B cell (primary cell): ENCODE measurements at places on chromosomes 2 and 18.
A peak's percentile ranks its signal among the peaks of the same experiment; 100 is the strongest.

GRCh38 chr18:5890331-5891183, 4.8 kb downstream of the TMEM200C start:
- DNase-seq = peak; percentile 54

DNA sequence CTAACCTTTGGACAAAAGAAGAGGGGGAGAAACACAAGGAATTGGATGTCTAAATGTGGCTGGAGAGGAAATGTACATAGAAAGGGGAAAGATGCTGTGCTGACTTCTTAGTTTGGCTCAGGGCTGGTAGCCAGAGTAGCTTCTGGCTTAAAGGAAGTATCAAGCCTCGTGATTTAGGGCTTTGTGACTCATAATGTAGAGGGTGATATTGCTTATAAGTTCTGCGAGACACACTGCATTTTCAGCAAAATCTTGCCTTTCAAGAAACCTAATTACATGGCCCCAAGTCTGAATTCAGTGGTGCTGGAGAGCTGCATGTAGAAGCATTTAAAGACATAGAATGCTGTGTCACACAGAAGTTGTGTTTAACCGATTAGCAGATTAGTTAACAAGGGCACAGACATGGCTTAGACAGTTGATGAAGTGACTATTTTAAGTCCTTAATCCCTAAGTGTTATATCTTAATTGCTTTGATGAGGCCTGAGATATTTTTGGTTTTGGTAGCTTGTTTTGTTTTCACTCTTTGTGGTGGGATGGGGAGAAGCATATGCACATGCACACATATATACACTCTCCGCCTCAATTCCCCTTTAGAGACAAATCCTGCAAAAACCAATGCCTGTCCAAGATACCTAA, 66.4 kb downstream of the EPAS1 start:
- DNase-seq = no peak

DNA sequence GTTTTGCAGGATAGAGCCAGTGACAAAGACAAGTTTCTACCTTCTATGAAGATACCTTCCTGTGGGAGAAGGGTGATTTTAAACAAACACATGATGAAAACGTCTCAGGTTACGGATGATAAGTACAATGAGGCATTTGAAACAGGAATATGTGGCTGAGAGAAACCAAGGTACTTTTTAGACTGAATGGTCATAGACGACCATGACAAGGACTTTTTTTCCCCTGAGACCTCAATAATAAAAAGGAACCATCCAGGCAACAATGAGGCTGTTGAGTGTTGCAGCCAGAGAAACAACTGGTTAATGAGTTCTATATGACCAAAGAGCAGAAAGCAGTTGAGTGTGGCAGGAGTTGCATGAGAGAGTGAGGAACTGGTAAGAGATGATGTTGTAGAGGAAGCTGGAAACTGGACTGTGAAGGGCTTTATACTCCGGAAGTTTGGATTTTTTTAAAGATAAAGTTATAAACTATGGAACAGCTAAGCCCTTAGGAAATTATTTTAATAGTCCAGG, 306.1 kb upstream of the CYRIA start:
- no peak for DNase-seq

- no peak for DNase-seq
These were observed 150.5 kb downstream of the SEPTIN10 start for GRCh38 chr2:109463236-109463635.

- no peak for DNase-seq
These were observed 813 bp downstream of the NDC80 start for GRCh38 chr18:2572171-2572569.

DNA sequence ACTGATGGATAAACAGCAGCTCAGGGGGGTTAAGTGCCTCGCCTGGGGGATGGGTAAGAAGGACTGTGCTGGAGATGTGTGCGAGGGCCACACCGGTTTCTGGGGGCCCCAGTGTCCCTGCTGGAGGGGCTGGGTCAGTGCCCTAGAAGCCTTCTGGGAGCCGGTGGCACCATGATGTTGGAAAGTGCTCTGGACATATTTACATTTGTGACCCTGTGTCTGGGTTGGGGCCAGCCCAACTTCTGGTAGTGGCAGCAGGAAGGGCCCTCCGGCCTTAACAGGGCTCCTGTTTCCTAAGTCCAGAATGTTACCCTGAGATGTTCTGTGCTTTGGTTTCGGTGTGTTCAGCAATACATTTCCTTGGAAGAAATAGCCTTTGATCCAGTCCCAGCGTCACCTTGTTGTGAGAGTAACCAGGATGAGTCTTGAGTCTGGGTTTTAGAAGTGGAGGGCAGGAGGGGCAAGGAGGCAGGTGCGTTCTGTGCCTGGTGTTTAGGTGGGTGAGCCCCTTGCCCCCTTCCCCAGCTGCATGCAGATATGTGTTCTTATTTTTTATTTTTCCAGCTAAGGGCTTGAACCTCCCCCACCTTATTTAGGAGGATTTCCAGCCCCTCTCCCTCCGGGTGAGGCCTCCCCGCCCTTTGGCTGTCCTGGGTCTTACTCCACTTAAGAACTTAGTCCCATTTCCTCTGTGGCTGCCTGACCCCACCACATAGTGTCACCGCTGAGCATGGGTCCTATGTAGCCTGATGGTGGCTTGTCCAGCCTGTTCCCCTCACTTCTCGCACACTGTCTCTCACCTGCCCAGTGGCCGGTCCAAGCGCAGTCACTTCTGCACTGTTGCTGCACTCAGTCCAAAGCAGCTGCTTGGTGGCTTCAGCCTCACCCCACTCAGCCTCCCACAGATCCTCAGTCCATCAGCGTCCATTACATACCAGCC, 132.7 kb upstream of the HS6ST1 start:
- DNase-seq = no peak

- no peak for DNase-seq
These were observed 64.3 kb downstream of the FSIP2 start for GRCh38 chr2:185802926-185803325.

DNA sequence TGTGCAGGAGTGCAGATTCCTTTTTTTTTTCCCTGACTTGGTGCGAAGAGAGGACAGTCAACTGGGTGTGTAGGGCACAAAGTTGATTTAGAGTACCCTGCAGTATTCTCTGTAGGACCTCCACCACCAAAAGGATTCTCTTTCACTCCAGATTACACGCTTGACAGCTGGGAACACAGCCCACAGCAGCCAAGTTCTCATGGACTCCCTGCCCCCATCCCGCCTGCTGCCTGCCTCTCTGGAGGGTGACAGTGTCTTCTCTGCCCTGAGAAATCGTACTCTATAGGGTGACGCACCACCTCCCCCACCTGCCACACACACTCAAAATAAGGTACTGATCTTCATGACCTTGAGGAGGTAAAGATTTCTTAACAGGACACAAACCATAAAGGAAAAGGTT, 26.6 kb upstream of the IHH start:
- DNase-seq = no peak

DNA sequence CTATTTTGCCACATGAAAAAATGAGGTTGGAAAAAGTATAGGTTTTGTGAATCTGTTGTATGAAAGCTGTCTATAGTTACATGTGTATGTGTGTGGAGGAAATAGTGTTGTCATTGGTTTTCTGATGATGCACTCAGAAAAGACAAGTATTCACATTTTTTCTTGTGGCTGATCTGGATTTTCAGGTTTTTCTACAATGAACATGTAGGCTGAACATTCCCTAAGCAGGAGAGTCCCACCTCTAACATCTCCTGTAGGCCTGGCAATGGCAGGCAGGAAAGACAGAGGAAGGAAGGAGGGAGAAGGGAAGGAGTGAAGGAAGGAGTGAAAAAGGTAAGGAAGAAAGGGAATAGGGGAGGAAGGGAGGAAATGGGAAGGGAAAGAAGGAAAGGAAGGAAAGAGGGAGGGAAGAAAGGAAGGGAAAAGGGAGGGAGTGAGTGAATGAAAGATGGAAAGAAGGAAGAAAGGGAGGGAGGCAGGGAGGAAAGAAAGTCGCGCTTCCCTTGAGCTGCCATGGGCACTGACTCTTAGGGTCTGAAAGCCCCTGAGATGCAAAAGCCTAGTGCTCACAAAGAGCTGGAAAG, 495 bp upstream of the IL36RN start:
- no peak for DNase-seq

- no peak for DNase-seq
These were observed 75.0 kb upstream of the RBBP8 start for GRCh38 chr18:22858121-22858520.

DNA sequence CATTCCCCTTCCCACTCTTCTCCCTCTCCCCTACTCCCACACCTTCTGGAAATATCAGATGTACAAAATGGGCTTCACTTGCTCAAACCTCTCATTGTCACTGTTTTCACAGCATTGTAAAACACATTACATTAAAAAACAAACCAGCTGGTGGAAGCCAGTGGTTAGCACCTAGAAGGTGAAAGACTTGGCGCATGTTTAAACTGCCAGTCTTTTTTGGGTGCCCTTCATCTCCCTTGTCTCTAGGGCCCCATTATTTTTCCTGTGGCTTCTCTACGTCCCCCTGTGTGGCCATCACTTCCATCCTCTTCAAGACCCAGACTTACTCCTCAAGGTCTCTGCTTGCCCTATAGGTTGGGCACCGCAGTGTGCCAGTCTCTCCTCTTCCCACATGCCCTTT, 34.9 kb downstream of the MGAT5 start:
- DNase-seq = no peak

GRCh38 chr18:80180778-80181564, 66.3 kb downstream of the PARD6G start:
- no peak for DNase-seq

DNA sequence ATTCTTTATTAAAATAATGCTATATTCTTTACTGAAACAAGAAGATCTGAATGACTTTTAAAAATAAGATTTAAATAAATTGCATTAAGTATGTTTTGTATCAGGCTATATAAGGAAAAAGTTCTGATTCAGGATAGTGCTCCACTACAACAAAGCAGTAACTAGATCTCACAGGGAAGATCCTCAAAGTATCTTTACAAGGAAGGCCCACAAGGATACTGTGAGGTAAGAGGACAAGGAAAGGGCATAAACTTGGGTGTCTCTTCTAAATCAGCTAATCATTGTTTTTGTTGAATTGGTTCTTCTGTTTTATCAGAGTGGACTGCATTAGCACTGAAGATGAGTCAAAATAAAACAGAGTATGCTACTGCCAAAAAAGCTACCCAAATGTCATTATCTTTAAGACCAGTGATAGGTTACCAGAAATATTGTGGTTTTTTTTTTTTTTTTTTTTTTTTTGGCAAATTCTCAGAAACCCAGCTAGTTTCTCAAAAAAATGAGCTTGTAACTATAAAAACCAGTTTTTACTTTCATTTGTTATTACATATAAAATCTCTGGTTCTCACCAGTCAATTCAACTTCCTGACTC, 160.9 kb downstream of the BAZ2B start:
- DNase-seq = no peak

GRCh38 chr2:227886149-227886548, 14.7 kb downstream of the DAW1 start:
- no peak for DNase-seq
